LHCN-M2 (cell line): ENCODE measurements at places on chromosomes 7 and 10. TPM values are rescaled to one million over a fixed set of nuclear protein-coding genes. Genes with fewer than 3 reads are reported as not detected.

- no peak for DNase-seq
Measured at GRCh38 chr10:100928039-100928438, 15.3 kb downstream of the SLF2 start.

- DNase-seq = no peak
Measured at GRCh38 chr10:7520507-7521485, 110.0 kb upstream of the SFMBT2 start.

DNA sequence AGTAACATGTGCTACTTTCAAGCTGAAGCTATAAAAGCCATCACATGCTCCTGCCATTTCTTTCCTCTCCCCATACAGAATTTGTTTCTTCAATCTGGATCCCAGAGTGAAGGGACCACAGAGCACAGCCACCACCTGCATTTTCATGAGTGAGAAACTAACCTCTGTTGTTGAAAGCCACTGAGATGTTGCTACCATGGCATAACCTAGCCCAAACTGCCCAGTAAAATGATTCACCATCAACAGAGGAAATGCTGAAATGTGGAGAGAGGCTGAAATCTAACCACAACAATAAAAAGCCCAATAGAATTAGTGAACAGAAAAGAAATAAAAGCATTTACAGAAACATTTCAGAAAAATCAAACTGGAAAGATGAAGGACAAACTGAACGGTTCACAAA is 125.2 kb downstream of the AMPH start:
- no peak for DNase-seq

DNA sequence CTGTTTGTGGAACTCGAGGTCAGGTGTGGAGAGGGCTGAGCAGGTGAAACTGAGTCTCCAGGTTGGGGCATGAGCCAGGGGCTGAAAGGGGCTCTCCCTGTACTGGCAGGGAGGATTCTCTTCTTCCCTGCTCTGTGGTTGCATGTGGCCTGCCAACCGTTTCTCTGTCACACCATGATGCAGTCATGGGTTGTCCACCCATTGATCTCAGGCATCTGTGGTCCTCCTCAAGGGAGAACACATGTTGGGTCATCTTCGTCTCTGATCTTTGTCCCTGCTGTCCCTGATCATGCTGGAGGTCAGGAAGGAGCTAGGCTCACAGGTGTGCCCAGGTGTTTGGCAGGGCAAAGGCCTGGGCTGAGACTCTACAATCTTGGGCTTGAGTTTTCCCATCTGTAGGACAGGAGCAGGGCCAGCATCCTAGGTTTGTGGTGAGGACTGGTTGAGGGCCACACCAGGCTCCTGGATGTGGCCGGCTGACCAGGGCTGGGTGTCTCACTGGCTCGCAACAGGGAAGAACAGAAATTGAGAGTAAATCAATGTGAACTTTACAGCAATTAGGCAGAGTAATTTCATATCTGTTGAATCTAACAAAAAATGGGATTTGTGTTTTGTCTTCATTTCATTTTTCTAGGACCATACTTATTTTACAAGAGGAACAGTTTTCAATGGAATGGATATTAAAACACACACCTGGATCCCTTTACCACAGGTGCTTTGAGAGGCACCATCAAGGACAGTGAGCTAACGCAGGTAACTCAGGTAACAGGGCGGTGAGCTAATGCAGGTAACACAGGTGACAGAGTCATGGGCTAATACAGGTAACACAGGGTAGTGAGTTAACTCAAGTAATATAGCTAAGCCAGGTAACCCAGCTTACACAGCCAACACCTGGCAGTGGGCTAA is 58.5 kb upstream of the IGFBP3 start:
- no peak for DNase-seq

DNA sequence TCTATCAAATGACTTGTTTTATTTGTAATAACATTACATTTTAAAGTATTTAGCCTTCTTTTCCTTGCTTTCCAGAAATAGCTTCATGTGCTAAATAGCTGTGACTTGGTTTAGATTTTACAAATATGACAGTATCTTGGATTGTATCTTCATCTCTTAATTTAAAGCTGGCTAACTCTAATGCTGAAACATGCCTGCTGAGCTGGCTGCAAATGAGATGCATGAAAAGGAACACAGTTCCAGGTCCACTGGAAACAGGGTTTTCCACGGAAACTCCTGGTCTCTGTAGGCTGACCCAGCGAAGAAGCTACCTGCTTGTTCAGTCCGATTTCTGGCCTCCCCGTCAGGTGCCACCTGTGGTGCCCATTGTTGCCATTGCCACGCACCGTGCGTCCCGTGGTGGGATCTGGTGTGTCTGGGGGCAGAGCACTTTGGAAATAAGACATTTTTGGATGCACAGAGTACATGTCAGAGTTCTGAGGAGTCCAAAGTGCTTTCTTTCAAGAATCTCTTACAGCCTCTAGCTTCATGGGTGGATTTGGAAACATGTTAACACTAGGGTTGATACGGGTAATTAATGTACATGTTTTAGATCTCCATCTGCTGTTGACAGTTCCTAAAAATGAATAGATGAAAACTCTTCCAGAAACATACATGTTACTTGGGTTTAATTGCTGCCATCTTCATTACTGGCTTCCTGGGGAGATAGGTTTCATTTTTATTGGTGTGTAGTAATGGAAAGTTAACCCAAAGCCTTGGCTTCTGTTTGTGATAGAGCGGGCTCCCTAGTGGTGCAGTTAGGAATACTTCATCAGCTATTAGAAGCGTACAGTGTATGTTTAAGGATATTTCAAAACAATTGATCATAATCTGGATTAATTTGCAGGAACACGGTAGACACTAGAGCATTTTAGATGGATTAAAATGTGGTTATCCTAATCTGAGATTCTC is 45.0 kb downstream of the SHH start:
- DNase-seq = no peak

DNA sequence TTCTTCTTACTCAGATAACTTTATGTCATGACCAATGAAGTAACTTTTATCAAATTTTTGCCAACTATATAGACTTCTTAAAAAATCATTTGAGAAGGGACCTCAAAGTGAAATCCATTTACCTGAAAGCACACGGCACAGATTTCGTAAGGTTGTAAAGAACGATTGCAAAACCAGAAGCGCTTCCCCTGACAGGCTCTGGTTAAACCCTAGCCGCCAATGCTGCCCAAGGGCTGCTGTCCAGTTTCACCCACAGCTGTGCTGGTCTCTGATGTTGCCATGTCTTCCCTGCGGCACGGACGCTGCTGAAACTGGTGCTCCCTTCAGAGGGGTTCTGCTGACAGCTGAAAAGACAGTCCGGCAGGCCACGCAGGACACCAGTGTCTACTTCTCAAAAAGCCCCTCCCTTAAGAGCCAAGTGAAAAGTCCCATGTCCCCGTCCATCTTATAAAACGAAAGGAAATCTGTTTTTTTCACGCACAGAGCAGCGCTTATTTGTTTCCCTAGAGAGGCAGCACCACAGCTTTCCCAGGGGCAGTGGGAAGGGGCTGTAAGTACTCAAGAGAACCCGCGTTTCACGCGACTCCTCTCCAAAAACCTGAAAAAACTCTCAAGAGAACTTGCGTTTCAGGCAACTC is 32.5 kb downstream of the GNA12 start:
- peak; percentile 14 for DNase-seq

- DNase-seq = no peak
Measured at GRCh38 chr7:24108906-24109376, 175.0 kb upstream of the NPY start.

- DNase-seq = peak; percentile 15
Measured at GRCh38 chr10:118792526-118792925, 37.8 kb upstream of the CACUL1 start.

DNA sequence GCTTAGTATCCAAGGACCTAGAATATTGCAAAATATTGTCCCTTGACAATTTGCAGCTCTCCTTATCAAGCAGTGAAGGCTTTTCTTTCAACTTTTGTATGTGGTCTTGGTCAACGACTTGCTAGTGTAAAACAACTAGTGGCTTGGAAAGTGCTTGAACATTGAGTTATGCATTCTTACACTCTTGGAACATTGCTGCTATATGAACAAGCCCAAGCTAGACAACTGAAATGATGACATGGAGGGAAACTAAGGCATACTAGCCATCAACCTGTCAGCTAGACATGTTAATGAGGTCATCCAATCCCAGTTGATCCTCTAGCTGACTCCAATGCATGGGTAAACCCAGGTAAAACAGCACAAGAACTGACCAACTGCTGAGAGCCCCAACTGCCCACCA is 12.7 kb upstream of the DMTF1 start:
- DNase-seq = no peak

DNA sequence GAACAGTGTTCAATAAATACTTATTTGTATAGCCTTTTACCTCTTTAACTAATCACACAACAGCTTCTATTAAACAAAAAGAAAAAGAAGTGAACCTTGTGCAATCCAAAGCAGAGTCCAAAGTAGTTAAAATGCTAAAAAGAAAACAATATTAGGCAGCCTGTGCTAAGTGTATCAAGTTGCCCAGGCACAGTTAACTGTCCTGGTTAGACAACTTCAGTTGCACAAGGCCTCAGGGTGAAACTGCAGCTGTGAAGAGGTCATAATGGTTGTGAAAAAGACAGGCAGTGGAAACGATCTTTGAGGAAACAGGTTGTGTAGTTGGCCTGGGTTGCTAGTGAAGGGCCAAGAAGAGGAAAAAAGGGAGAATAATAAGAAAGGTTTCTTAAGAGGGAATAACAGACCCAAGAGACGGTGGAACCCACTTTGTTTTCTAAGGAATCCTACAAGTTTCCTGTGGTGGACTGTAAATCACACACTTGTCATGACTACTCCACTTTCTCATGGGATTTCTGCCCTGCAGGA is 6.0 kb upstream of the CROT start:
- DNase-seq = peak; percentile 74

DNA sequence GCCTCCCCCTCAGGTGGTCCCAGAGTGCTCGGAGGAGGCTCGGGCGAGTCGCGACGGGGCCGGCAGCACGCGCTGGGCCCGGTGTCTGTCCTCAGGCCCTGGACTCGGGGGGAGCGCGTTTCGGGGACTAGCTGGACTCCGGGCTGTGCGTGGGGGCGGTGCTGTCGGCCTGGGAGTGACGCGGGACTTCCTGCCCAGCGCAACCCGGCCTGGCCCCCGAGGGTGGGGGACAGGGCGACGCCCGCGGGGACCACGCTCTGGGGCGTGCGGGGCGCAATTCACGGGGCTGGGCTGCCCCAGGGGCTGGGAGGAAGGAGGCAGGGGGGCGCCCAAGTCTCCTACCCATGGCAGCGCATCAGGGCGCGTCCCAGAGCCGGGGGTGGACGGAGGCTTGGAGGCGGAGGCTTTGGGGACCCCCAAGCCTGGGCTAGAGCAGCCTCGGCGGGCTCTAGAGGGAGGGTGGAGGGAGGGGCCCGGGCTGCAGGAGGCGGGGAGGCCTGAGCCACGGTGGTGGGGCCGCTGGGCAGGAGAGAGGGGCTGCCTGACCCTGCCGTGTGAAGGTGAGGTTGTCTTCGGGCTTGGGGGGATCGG is 2.3 kb upstream of the VENTX start:
- no peak for DNase-seq

DNA sequence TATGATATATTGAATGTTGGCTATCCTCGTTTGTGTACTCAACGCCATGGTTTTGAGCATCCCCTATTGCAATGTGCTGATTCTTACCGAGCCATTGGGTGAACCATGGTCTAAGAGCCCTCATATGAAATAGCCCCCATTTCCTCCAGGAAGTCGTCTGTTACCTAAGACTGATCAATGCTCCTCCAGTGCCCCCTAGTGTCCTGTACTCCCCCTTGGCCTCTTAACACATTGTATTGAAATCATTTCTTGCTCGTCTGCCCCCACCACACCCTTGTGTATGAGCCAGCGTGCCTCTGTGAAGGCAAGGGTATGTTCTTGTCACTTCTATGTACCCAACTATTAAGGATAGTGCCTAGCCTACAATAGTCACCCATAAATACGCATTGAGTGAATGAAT is 11.2 kb upstream of the SLC35B4 start:
- peak; percentile 64 for DNase-seq

- DNase-seq = no peak
Measured at GRCh38 chr7:117916309-117916708, 43.1 kb upstream of the CTTNBP2 start.

DNA sequence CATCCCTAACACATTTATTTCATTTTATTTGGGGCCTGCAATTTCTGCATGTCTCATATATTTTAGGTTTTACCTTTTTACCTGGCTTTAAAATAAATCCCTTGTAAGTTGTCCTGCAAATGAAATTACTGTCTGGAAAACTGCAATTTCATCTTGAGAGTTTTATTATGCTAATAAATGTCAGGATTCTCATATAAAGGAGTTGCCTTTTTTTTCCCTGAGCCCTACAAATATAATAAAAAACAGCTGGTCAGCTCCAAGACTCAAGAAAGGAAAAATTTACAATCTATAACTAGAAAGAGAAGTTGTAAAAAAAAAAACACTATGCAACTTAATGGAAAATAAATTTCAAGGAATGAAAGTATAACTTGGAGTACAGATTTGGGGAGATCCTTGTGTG is 108.7 kb downstream of the SH2D4B start:
- no peak for DNase-seq

- no peak for DNase-seq
Measured at GRCh38 chr7:129498021-129498420, 4.3 kb upstream of the SMKR1 start.

- DNase-seq = peak; percentile 7
Measured at GRCh38 chr7:92402920-92403759, 44.1 kb upstream of the GATAD1 start.

GRCh38 chr7:55065079-55065478 is 46.3 kb downstream of the EGFR start:
- peak; percentile 100 for DNase-seq

GRCh38 chr7:42611961-42612360 is 299.9 kb downstream of the C7orf25 start:
- no peak for DNase-seq

DNA sequence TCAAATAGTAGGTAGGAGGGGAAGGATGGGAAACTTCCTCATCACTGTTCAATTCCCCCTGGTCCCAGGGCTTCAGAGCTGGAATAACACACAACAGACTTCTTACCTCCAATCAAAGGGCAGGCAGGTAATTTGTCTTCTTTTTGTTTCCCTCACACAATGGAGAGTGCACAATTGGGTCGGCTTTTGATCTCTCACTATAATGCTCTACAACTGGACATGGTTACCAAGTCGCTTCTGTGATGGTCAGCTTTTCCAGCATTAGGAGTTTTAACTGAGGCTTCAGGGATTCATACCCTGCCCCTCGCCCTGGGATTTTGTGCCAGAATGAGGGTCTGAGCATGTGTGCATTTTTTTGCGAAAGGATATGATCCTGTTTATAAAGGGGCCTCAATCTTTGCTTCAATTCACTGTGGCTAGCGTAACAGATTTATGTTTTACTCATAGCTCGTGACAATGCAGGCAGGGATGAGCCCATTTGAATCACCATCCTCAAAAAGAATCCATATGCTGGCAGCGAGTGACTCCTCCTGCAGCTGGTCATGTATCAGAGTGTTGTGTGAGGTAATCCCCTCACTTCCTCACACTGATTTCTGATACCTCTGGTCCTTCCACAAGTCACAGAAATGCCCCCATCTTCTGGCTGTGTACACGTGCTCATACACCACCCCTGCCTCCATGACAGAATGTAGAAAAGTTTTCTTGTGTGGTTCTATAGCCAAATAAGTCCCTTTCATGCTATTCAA is 189.6 kb downstream of the CTTNBP2 start:
- no peak for DNase-seq

- peak; percentile 4 for DNase-seq
Measured at GRCh38 chr10:22369434-22370072, 24.3 kb downstream of the SPAG6 start.

The CNNM1 gene
- total RNA-seq = 0.17 and 0.32 TPM in 2 replicates

The BUD31 gene
- total RNA-seq = 128 and 139 TPM in 2 replicates

The MPP7 gene
- total RNA-seq = 2.3 and 3.2 TPM in 2 replicates

The AKR1C8 gene
- total RNA-seq = not detected in 2 replicates

The GHRHR gene
- total RNA-seq = not detected in 2 replicates

The OR2A2 gene
- total RNA-seq = not detected in 2 replicates

The PAPOLB gene
- total RNA-seq = under 0.01 and 0.13 TPM in 2 replicates
